ENCODE measurements at places on chromosomes 16 and 17.

DNA sequence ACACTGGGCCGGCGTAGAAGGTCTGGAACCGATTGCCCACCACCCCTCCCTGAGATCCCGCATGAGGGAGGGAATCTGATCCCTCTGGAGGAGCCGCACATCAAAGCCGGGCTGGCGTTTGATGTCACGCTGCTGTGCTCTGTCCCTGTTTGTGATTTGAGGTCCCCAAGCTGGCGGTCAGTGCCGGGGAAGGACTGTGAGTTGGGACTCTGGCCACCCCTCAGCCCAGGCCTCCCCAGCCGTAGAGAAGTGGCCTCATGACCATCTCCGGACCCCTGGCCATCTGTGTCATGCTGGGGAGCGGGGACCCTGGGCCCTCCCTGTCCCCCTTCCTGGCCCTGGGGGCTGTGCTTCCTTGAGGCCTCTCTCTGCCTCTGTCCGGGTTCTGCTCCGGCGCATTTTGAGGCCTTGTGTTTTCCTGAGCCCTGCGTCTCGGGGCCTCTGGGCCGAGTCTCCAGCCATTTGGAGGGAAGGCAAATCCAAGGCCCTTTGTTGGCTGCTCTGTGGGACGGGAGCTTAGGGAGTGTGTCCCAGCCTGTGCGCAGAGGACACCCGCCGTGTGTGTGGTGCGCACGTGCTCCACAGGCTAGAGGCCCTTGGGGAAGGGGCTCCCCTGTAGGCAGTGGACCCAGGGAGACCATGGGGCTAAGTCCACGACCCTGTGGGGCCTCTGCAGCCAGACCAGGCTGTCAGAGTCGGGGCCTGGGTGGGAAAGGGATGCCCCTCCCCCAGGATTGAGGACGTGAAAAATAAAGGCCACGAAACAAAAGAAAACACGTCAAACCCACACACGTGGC lies 15.1 kb downstream of the ASPSCR1 start:
- no peak for DNase-seq

- DNase-seq: no peak
These were observed 27.4 kb downstream of the IRF8 start for GRCh38 chr16:85926370-85926769.

DNA sequence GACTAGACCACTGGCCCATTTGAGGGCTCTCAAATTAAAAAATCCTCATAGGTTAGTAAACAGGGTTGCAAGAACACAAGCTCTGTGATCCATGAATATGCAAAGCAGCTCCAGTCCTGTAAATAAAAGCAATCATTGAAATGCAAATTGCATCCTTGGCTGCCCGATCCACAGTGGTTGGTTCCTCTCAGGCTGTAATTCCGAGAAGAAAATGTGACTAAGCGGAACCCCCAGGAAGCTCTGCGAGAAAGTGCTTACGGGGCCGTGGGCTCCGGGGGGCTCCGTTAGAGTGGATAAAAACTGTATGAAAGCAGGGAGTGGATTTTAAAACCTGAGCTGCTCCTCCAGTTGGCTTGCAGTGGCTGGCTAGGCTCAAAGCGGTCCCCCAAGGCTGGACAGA lies 2.5 kb downstream of the GPRC5B start:
- DNase-seq: no peak

DNA sequence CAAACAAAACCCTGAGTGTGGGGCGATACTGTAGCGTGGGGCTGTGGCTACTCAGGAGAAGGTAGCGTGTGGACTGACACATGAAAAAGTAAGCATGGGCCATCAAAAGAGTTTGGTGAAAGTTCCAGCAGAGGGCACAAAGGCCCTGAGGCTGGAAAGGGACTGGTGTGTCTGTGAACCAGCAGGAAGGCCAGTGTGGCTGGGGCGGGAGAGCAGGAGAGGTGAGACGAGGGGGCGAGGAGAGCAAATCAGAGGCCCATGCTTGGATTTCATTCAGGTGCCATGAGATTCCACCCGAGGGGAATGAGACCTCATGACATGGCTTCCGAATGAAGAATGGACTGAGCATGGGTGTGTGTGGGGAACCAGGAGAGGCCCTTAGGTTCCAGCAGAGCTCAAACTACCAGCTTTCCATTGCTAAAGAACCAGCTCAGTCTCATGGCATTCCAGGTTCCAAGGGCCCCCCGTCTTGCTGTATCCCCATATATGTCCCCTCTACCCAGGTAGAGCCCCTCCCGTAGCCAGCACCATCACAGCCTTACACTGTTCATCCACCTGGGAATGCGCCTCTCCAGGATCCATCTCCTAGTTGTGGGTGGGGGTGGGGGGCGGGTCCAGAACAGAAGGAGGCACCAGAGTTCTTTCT lies 31.1 kb downstream of the TRPV2 start:
- DNase-seq: no peak

- DNase-seq: no peak
These were observed 383.0 kb upstream of the EEF2KMT start for GRCh38 chr16:5480431-5481195.

- DNase-seq: no peak
These were observed 130.3 kb downstream of the IRF8 start for GRCh38 chr16:86029131-86029741.

DNA sequence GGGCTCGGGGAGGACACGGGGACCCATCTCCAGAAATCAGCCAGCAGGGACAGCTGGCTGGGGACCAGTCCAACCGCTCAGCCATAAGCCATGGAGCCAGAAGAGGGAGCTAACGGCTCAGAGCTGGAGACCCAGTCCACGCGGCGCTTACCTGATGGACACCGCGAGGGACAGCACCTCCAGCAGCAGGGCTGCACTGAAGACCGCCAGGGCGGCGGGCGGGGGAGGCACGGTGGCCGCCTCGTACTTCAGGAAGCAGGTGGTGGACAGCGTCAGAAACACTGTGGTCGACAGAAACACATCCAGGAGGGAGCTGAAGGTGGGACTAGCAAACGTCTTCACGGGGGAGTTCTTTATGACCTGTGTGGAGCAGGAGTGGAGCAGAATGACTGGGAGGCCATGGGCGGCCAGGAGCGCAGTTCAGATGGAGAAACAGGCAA lies 102.6 kb upstream of the CREBBP start:
- DNase-seq: no peak

DNA sequence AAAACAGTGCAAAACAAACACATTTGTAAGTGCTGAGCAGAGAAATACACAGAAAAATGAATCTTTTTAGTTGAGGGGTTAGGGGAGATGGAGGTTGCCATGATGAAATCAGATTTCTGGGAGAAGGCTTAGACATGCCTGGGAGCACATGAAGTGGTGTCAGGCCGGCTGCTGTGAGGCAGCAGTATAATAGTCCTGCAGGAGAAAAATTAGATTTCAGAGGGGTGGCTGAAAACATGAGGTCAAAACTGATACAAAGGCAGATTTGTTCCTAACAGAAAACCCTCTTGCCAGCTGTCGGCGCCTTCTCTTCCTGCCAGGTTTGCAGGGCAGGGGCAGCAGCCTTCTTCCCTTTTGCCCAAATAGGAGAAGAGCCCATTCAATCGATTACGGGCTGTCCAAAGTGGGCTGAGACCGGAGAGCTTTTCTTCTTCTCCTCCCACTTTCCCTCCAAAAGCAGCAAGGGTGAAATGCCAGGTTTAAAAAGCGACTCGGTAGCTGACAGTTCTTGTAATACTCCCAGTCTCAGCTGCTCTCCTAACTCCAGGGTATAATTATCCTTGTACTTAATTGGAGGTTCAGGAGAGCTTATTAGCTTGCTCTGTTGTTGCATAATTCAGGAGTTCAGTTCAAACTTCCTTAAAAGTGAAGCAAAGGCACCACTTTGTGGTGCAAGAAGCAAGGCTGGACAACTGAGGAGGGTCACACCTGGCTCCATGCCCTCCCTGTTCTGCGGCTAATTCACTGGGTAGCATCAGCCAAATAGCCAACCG lies 80.0 kb downstream of the PCTP start:
- no peak for DNase-seq

GRCh38 chr16:27202923-27203506 lies 311 bp upstream of the KDM8 start:
- no peak for DNase-seq

DNA sequence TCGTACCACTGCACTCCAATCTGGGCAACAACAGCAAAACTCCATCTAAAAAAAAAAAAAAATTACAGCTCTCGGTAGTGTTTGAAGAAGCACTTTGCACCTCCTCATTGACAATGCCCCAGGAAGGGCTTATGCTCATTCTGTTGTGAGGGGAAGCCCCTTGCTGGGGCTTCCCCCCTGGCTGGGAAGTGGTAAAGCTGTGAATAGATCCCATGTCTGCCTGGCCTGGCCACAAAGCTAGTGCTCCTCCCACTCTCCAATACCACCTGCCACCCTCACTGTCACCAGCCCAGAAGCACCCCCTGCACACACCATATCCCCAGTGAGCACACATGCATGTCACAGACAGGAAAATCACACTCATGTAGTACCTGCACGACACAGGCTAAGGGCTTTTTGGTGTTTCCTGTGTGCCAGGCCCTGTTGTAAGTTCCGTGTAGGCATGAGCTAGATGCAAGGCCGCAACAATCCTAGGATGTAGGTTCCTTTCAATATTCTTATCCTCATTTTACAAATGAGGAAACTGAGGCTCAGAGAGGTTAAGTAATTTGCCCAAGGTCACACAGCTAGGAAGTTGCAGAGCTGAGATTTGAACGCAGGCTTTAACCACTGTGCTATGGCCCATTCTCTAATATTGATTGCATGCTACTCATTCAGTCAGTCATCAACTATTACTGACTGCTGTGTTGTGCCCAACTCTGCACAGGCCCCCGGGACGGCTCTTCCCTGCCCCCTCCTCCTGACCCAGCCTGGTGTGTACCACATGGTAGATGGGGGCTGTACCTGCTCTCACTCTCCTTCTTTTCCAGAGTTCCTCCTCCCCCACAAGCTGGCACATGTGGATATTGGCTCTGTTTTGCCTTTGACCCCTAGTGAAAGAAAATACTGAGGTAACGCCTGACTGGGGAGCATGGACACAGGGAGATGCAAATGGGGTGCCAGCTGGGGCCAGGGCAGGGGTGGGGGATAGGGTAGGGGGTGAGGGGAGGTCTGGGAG lies 11.9 kb upstream of the COL1A1 start:
- no peak for DNase-seq

DNA sequence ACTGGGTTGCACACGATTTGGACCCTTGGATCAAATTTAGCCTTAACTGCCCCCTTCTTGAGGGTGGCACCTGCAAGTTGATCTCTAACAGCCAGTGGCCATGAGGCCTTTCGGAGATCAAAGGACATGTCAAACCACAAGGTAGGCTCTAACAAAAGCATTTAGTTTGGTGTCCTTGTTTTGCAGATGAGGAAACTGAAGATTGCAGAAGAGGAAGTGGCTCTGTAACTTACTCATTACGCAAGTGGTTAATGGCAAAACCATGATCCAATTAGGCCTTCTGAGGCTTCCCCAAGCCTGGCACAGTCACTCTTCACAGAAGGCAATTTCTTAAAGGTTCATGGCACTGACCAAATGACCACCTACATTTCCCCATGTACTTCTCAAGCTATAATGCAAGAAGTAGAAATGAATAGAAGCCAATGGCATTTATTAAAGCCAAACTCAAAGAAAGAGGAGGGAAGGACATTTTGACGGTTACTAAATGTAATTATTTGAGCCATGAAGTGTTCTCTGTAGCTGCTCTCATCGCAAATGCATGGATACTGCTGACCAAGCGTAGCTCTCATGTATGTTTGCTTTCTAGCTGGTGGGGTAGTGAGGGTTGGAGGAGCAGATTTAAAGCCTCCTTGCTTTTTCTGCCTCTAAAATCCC lies 32.8 kb upstream of the ABCC12 start:
- no peak for DNase-seq

DNA sequence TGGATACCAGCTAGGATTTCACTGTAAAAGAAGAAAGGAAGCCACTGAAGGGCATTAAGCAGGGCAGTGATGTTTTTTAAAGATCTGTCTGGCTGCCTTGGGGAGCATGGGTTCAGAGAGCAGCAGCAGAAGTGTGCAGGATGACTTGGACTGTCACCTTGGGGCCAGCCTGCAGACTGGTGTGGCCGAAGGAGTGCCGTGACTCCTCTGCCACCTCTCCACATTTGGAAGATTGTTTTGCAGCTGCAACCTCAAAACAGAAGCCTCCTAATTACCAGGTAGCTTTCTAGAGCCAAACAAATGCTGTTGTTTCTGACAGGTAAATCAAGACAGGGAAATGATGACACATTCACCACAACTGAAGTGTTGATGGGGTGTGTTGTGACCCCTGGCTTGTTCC lies 681.4 kb downstream of the WWOX start:
- no peak for DNase-seq

DNA sequence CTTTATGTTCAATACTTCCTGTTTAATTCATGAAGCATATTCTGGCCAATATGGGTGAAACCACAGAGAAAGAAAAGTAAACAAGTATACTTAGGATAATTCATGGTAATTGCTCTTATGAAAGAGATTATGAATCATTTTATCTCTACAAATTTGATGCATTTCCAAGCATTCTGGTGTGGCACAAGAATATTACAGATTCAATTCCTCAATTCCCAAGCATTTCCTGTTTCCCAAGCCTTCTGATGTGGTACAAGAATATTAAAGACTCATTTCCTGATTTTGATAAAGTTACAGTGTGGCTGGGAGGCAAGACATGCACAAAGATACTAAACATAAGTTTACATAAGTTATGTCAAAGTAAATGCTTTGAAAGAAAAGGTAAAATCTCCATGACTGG lies 126.1 kb upstream of the NUDT7 start:
- DNase-seq: no peak

- DNase-seq: no peak
These were observed 28.6 kb upstream of the ITGA3 start for GRCh38 chr17:50027172-50027880.

GRCh38 chr16:86403541-86404163 lies 106.7 kb upstream of the FOXF1 start:
- DNase-seq: no peak

- DNase-seq: no peak
These were observed 43.4 kb upstream of the RASD1 start for GRCh38 chr17:17539591-17539990.

- DNase-seq: no peak
These were observed 3.7 kb upstream of the CDK3 start for GRCh38 chr17:75996665-75997590.

- DNase-seq: no peak
These were observed 135.4 kb upstream of the CHMP6 start for GRCh38 chr17:80855948-80856862.

GRCh38 chr16:79169239-79169638 lies 431.3 kb downstream of the MAF start:
- no peak for DNase-seq

GRCh38 chr17:42584880-42585279 lies 7.4 kb upstream of the PSMC3IP start:
- DNase-seq: no peak

GRCh38 chr17:58811290-58811689 lies 55.6 kb downstream of the PPM1E start:
- no peak for DNase-seq

GRCh38 chr17:9241371-9241712 lies 220.0 kb downstream of the NTN1 start:
- no peak for DNase-seq

- DNase-seq: no peak
These were observed 74.9 kb downstream of the ZFHX3 start for GRCh38 chr16:72972878-72973571.

GRCh38 chr16:88967830-88968588 lies 9.0 kb downstream of the CBFA2T3 start:
- no peak for DNase-seq

- no peak for DNase-seq
These were observed 8.7 kb downstream of the MMP15 start for GRCh38 chr16:58034128-58034685.

GRCh38 chr17:39604911-39605491 lies 2.7 kb downstream of the NEUROD2 start:
- DNase-seq: no peak

- DNase-seq: no peak
These were observed 163.7 kb downstream of the CYB561 start for GRCh38 chr17:63282455-63282854.

GRCh38 chr16:56294014-56294413 lies 102.7 kb downstream of the GNAO1 start:
- no peak for DNase-seq

GRCh38 chr17:78255029-78255656 lies 23.7 kb downstream of the TMEM235 start:
- no peak for DNase-seq
